EL (cell line): ENCODE measurements at places on chromosomes 16 and 17.

DNA sequence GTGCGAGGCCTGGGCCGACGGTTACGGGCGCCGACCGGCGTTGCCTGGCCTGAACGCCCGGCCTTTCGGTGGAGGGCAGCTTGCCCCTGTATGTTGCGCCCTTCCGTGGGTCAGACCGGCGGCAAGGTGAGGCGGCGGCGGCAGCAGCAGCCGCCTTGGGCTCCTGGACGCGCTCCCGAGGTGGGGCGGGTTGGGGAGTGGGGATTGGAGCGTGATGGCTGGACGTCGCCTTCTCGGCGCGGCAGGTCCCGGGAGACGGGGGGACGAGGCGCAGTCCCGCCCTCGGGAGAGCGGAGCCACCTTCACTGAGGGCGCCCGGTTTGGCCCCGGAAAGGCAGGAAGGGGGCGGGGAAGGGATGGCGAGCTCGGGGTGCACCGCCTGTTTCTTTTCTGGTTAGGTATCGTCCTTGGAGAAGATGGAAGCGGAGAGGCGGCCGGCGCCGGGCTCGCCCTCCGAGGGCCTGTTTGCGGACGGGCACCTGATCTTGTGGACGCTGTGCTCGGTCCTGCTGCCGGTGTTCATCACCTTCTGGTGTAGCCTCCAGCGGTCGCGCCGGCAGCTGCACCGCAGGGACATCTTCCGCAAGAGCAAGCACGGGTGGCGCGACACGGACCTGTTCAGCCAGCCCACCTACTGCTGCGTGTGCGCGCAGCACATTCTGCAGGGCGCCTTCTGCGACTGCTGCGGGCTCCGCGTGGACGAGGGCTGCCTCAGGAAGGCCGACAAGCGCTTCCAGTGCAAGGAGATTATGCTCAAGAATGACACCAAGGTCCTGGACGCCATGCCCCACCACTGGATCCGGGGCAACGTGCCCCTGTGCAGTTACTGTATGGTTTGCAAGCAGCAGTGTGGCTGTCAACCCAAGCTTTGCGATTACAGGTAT lies 671 bp downstream of the DGKE start:
- DNase-seq: peak; percentile 50

- peak; percentile 10 for DNase-seq
Observed at GRCh38 chr16:8962393-8963009, 1.2 kb downstream of the USP7 start.

- no peak for DNase-seq
Observed at GRCh38 chr17:80465327-80465974, 11.0 kb downstream of the NPTX1 start.

- no peak for DNase-seq
Observed at GRCh38 chr16:88002211-88002610, 51.0 kb downstream of the BANP start.

- DNase-seq: no peak
Observed at GRCh38 chr17:59366040-59366757, 34.7 kb downstream of the YPEL2 start.

DNA sequence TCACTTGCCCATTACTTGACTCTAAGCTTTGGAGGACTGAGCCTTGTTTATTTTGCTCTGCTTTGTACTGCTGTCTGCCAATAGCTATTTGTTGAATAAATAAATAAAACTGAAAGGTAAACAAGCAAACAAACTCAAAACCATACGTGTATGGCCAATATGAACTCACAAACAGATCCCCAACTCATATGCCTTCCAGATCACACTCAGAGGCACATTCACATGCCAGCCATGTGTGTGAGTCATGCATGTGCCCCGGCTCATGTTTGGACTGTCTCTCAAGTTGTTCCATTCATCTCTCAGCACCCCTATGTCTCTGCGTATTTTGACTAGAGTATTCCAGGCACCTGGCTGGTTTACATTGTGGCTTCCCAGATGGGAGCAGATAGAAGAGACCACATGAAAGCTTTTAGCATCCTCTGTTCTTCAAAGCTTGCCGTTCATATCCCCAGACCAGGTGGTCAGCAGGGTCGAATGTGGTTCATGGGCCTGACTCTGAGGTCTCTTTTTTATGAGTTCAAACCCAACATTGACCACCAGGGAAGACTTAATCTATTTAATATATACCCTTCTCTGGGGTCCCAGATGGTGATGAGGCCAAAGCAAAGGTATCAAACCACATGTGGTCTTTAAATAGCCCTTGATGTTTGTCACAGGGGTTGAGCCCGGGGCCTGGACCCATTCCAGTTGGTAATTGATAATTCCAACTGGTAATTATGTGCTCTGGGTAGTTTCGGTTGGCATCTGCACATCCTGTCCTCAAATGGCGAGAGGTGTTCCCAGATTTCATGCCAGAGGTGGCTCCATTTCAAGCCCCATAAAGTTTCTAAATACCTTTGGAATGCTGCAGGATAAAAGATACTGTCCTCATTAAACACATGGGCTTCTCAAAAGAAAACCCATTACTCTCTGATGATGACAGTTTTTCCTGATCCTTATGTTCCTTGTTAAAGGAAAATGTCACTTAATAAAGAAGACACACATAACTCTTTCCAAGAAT lies 287.3 kb upstream of the MAF start:
- no peak for DNase-seq

- no peak for DNase-seq
Observed at GRCh38 chr17:27635275-27635823, 4.4 kb downstream of the LGALS9 start.

DNA sequence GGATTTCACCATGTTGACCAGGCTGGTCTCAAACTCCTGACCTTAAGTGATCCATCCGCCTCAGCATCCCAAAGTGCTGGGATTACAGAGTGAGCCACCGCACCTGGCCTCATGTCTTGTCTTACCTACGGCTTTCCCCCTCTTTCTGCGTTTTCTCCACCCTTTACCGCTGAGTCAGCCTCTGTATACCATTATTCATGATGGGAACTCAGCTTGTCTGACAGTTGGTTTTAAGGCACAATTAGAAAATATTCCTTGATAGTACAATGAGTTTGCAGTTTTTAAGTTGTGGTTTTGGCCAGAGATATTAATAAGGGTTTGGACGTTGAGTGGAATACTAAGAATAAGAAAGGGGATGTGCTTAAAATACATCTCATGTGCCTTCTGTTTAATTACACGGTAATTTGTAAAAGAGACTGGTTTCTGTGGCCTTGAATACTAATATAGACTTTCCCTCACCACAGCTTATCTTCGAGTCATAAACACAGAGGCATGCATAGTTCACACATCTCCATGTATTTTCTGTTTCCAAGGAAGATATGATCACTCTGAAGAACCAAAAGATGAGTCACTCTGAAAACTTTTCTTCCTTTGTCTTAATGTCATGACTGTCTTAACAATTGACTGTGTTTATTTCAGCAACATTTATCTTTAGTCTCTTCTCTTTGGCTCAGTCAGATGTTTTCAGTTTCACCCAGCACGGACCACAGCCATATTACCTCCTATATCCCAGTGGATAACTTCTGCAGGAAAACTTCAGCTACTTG lies 54.4 kb downstream of the PITPNC1 start:
- DNase-seq: peak; percentile 77

DNA sequence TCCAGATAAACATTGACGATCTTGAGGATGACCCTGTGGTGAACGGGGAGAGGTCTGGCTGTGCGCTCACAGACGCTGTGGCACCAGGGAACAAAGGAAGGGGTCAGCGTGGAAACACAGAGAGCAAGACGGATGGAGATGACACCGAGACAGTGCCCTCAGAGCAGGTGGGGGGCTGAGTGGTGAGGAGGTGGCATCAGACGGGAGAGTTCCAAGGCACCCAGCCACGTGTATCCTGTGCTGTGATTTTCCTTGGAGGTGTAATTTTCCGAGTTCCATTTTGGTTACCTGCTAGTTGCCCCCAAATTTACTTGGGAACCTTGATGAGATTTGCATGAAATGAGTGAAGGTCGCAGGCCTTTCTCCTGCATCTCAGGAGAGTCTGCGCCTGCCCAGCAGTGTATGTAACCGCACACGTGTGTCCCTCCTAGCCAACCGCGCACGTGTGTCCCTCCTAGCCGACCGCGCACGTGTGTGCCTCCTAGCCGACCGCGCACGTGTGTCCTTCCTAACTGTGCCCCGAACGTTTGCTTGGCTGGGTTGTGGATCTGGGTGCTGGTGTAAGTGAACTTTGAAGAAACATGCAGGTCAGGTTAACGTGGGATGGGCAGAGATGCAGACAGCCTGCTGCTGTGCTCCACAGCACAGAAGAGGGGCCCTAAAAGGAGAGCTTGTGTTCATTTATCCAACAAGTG lies 10.1 kb downstream of the TCF25 start:
- DNase-seq: no peak

DNA sequence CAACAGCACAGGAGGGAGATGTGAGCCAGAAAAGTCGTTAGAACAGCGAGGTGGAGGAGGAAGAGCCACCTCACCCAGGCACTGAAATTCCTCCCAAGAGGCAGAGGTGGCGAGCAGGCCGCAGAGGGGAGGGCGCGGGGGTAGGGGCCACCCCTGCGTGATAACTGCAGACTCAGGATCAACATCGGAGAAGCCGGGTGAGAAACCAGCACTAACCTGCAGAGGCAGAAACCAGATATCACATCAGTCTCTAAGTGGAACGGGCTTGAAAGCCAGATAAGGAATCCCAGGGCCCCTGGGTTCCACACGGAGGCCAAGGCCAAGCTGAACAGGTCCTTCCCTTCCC lies 39.4 kb upstream of the ZC3H18 start:
- DNase-seq: no peak
